NCI-H1048 (cell line): ENCODE measurements at places on chromosomes 6 and 20.

GRCh38 chr6:36752187-36752885, 54.7 kb downstream of the RAB44 start:
- no peak for DNase-seq

DNA sequence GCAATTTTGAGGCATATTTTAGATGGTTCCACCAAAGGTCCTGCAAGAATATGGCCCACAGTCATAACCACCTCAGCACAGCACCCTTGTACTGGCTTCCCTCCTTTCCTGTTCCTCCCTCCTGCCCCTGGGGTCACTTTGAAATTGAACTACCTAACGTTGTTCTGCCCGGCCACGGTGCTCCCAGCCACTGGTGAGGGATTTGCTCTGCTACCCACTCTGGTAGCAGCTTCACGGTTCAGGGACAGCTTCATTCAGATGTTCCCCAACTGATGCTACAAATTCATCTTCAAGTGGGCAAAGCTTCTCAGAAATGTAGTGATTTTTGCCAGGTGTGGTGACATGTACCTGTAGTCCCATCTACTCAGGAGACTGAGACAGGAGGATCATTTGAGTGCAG, 7.9 kb upstream of the NELFCD start:
- no peak for DNase-seq

- no peak for DNase-seq
These were observed 14.6 kb upstream of the TMEM181 start for GRCh38 chr6:158545043-158545966.

DNA sequence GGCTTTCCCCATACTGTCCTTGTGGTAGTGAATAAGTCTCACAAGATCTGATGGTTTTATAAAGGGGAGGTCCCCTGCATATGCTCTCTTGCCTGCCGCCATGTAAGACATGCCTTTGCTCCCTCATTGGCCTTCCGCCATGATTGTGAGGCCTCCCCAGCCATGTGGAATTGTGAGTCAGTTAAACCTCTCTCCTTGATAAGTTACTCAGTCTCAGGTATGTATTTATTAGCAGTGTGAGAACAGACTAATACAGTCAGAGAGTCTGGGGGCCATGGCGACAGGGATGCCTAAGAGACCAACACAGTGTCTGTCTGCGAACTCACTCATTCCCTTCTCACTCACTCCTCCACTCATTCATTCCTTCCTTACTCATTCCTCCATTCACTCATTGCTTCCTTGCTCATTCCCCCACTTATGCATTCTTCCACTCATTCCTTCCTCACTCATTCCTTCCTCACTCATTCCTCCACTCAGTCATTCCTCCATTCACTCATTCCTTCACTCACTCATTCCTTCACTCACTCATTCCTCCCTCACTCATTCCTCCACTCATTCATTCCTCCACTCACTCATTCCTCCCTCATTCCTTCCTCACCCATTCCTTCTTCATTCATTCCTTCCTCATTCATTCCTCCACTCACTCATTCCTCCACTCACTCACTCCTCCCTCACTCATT, 137.5 kb upstream of the AGPAT4 start:
- no peak for DNase-seq

DNA sequence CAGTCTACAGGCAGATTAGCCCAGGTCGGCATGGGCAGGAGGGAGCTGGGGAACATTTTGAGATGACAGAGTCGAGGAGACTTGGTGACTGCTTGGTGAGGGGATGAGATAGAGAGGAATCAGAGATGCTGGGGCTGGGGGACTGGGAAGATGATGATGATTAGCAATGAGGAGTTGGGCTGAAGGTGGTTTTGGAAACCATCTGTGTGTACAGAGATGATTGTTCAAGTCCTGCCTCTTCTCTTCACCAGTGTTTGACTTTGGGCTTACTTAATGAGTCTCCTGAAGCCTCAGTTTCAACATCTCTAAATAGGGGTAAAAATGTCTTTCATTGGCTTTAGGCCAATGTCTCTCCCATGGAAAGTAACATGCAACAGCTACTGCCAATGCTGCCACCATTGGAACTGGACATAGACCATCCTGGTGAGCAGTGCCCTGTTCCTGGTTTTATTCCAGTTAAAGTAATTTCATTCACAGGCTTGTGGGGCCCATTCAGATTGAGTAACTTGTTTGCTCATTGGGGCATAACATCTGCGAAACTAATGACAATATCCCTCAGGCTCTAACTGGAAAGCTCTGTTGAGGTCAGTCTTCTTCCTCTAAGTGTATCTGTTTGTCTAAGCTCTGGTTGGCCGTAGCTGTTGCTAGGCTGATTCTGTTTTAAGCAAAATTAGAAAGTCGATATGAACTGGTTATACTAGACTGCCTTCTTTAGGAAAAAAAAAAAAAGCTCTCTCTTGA, 99.1 kb downstream of the ARMC2 start:
- DNase-seq: no peak

- no peak for DNase-seq
These were observed 3.0 kb downstream of the THBD start for GRCh38 chr20:23046431-23046830.

GRCh38 chr6:89678531-89678930, 40.0 kb upstream of the LYRM2 start:
- no peak for DNase-seq

GRCh38 chr6:26597389-26597766, 625 bp downstream of the ABT1 start:
- DNase-seq: no peak

DNA sequence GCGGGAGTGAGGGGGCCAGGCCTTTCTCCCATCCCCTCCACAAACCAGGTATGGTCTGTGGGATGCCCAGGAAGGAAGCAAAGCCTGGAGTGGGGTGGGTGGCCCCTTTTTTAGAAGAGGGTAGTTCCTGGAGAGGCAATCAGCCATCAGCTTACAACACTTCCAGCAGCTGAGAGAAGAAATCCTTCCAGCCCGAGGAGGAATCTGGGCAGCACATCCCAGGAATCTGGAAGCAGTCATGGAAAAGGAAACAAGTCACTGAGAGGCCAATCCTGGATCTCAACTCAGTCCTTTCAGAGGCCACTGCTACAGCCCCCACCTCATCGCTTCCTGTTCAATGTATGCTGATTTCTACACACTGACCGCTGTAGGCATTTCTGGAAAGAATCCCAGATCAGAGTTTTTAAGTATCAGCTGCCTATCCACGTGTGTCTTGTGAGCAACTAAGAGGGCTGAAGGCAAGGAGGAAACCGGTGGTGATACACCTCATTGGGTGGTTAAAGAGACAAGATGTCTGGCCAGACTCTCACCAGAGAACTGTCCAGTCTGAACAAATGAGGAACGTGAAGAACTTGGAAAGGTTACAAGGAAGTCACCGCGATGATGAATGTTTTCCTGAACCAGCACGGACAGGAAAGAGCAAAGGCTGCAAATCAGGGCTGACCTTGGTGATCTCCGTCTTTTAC, 92.9 kb upstream of the SHLD1 start:
- DNase-seq: no peak

DNA sequence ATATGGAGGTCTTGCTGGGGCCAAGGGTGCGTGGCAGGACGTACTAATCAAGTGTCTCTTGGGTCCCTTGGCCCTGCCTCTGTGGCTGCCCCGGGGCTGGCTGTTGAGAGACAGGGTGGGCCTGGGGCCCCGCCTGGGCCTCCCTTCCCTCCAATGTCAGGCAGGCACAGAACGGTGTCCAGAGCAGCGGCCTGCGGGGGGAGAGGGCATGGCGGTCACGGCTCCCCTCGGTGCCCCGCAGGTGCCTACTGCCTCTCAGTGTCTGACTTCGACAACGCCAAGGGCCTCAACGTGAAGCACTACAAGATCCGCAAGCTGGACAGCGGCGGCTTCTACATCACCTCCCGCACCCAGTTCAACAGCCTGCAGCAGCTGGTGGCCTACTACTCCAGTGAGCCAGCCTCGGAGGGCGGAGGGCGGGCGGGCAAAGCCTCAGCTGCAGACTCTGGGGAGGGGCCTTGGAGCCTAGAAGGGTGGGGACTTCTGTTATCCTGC, 50.0 kb downstream of the SRC start:
- DNase-seq: no peak

- no peak for DNase-seq
These were observed 34.0 kb upstream of the BMP6 start for GRCh38 chr6:7691675-7692452.

GRCh38 chr6:31125162-31125561, 4.9 kb upstream of the CDSN start:
- no peak for DNase-seq

- DNase-seq: no peak
These were observed 33.6 kb downstream of the TFAP2A start for GRCh38 chr6:10381133-10381829.

GRCh38 chr6:2899596-2899995, 3.5 kb downstream of the SERPINB9 start:
- DNase-seq: no peak

DNA sequence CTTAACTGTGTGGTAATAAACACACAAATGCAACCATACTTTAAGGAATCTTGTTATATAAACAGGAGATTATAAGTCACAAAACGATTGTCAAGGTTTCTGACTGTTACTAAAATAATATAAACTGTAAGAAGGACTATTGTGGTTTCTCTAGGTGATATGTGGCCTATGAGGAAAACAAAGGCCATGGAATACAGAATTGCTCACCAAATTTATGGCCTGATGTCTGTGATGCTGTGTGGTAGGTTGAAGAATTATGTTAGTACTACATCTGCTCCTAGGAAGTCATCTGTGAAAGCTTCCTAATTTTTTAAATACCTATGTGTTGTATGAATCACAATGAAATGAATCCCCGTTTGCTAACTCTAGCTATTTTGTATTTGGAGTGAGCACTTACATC, 875.4 kb upstream of the MAP3K7 start:
- no peak for DNase-seq

- no peak for DNase-seq
These were observed 3.9 kb downstream of the NR2E1 start for GRCh38 chr6:108169464-108170331.
